ENCODE measurements at places on chromosomes 2 and 18. TPM values are rescaled to one million over a fixed set of nuclear protein-coding genes. Genes with fewer than 3 reads are reported as not detected.

The CNPPD1 gene
- 20.1 TPM for total RNA-seq

The IL37 gene
- total RNA-seq, result not detected

The HOXD13 gene
- 0.09 TPM for total RNA-seq

The CYBRD1 gene
- total RNA-seq, result 340 TPM

The MYL1 gene
- not detected for total RNA-seq

The SLC30A3 gene
- under 0.01 TPM for total RNA-seq

The BCL2 gene
- total RNA-seq, result 2.2 TPM

Measured in smooth muscle cell of bladder (primary cell).